Natural killer cell treated with Interleukin-12 subunit alpha and Interleukin-12 subunit beta and Interleukin-15 and Interleukin-18, amount 100 ng/mL, for 72 hours (primary cell): ENCODE measurements at places on chromosomes 7 and 10.

GRCh38 chr7:77702513-77702912 is 6.3 kb downstream of the RSBN1L start:
- no peak overlapping the region for H3K4me3 ChIP-seq
- H3K4me1 ChIP-seq = peaks cover 28% of the 10 kb centered on the region
- H3K36me3 ChIP-seq = peaks cover 6% of the 10 kb centered on the region
- no peak for DNase-seq
- H3K27ac ChIP-seq = peak overlapping the region; percentile 17

DNA sequence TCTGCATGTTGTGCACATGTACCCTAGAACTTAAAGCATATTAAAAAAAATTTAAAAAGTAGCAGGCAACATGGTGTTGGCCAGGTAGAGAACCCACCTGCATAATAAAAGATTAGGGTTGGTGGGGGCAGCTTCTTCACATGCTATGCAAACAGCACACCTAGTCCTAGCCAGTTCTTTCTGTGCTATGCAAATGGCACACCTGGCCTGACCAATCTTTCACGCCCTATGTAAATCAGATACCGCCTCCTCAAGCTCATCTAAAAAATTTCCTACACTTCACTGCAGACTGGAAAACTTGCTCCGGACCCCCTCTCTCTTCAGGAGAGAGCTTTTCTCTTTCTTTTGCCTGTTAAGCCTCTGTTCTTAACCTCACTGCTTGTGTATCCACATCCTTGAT is 14.5 kb upstream of the PIP start:
- H3K27ac ChIP-seq = no peak overlapping the region
- H3K4me3 ChIP-seq = no peak overlapping the region

DNA sequence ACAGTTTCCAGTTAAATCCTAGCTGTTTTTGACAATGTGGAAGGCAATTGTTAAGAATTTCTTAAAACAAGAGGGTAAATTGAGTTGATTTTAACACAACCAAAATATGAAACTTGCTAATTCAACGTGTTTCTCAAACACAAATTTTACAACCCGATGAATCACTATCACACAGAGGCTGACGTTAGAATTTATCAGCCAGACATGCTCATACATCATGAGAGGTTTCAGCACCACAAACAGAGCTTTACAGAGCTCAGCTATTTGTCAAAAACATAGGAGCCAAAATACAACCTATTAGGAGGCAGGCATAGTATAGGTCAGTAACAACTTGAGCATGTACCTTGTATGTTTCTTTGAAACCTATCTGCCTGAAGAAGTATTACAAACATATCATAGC is 36.1 kb downstream of the LRRN3 start:
- H3K36me3 ChIP-seq = no peaks in the 10 kb centered on the region
- no peak for DNase-seq
- no peak overlapping the region for H3K27ac ChIP-seq
- H3K4me3 ChIP-seq = no peak overlapping the region
- H3K27me3 ChIP-seq = no peaks in the 10 kb centered on the region
- no peaks in the 10 kb centered on the region for H3K4me1 ChIP-seq

DNA sequence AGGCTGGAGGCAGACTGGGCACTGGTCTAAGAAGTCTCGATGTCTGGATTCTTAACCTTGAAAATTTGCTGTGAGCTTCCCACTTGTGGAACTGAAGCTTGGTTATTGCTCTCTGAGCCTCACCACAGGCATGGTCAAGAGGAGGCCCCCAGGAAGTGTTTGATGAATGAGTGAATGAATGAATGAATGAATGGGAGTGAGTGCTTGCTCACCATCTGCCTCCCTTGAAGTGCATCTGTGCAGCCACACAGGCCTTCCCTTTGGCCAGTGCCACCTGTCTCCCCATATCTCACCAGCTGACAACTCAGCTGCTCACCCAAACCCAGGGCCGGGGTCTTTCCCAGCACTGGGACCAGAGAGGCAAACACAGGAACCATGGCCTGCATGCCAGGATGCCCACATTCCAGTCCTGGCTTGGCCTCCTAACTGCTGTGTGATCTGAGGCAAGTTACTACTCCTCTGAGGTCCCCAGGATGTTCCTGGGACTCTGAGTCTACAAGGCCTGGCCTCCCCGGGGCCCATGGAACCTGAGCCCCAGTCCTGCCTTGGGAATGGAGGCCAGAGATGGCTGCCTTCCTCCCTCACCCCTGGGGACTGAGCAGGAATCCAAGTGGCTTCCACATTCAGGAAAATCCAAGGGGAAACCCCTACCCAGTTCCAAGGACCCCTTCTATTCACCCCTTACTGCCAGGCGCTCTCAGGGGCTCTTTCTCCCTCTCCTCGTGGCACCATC is 51.4 kb upstream of the SLC29A3 start:
- H3K4me1 ChIP-seq = peaks cover 2% of the 10 kb centered on the region
- H3K36me3 ChIP-seq = no peaks in the 10 kb centered on the region
- H3K27me3 ChIP-seq = peaks cover 5% of the 10 kb centered on the region
- H3K27ac ChIP-seq = no peak overlapping the region
- no peak overlapping the region for H3K4me3 ChIP-seq
- DNase-seq = no peak

DNA sequence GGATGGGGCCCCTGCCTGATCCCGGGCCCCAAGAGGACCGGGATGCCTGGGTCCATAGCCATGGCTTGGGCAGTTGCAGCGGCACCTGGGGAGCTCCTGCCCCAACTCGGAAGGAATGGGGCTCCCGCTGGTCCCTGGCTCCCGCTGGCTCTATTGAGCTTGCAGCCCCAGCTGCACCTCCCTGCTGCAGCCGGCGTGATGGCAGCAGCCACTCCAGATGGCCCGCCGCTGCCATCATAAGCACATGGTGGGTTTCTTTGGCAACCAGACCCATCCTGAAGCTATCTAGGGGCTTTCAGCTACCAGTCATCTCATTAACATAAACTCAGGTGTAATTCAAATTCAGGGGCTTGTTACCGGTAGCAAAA is 11.1 kb upstream of the DNMBP start:
- H3K27ac ChIP-seq = no peak overlapping the region
- no peak overlapping the region for H3K4me3 ChIP-seq
- H3K36me3 ChIP-seq = no peaks in the 10 kb centered on the region
- H3K27me3 ChIP-seq = no peaks in the 10 kb centered on the region

DNA sequence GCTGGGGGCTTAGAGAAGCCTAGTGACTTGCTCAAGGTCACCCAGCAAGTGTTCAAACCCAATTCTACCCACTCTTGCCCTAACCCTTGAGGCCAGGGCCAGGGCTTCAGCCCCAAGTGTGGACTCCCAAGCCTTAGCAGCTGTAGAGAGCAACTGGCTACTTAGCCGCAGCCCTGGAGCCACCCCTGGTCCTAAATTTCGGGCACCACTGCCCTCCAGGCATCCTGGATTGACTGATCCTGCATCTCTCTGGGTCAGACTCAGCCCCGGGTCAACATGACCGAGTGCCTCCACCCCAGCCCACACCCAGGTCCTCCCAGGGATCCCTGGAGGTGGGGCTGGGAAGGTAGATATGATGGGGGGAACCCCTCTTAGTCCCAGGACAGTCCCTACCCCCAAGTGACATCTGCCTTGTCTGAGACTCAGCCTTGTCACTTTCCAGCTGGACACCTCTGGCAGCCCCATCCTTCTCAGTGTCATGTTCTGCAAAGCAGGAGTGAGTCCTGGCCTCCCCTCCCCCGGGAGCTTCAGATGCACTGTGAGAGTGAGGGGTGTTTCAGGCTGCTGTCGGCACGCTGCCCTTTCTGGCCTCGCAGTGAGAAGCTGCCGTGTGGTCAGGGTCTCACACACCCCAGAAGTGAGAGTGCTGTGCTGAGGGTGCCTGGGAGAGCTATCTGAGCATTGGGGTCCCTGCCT is 89.8 kb downstream of the ZMIZ1 start:
- H3K4me3 ChIP-seq = no peak overlapping the region
- H3K4me1 ChIP-seq = peaks cover 6% of the 10 kb centered on the region
- H3K36me3 ChIP-seq = no peaks in the 10 kb centered on the region
- no peaks in the 10 kb centered on the region for H3K27me3 ChIP-seq

GRCh38 chr7:157905651-157906461 is 569.1 kb downstream of the DNAJB6 start:
- H3K27me3 ChIP-seq = peaks cover 5% of the 10 kb centered on the region
- H3K4me1 ChIP-seq = no peaks in the 10 kb centered on the region
- no peak overlapping the region for H3K4me3 ChIP-seq
- no peak for DNase-seq

GRCh38 chr10:24603333-24603732 is 120.4 kb downstream of the ARHGAP21 start:
- peak overlapping the region; percentile 43 for H3K4me3 ChIP-seq
- no peak for DNase-seq
- peaks cover 20% of the 10 kb centered on the region for H3K36me3 ChIP-seq
- H3K4me1 ChIP-seq = peaks cover 13% of the 10 kb centered on the region
- H3K27ac ChIP-seq = peak overlapping the region; percentile 66
- no peaks in the 10 kb centered on the region for H3K27me3 ChIP-seq

- no peak overlapping the region for H3K4me3 ChIP-seq
- H3K36me3 ChIP-seq = no peaks in the 10 kb centered on the region
- no peak overlapping the region for H3K27ac ChIP-seq
Measured at GRCh38 chr7:69882269-69882668, 284.0 kb downstream of the AUTS2 start.

GRCh38 chr7:95558864-95559263 is 37.5 kb downstream of the PDK4 start:
- H3K4me1 ChIP-seq = no peaks in the 10 kb centered on the region
- H3K36me3 ChIP-seq = no peaks in the 10 kb centered on the region
- H3K4me3 ChIP-seq = no peak overlapping the region
- H3K27ac ChIP-seq = no peak overlapping the region
- no peak for DNase-seq

- H3K4me3 ChIP-seq = no peak overlapping the region
- H3K36me3 ChIP-seq = peaks cover 5% of the 10 kb centered on the region
- no peak overlapping the region for H3K27ac ChIP-seq
- no peak for DNase-seq
- H3K4me1 ChIP-seq = peaks cover 21% of the 10 kb centered on the region
Measured at GRCh38 chr7:140702774-140703173, 6.3 kb downstream of the NDUFB2 start.

GRCh38 chr7:132380059-132380458 is 196.2 kb downstream of the PLXNA4 start:
- H3K4me1 ChIP-seq = no peaks in the 10 kb centered on the region
- H3K27ac ChIP-seq = no peak overlapping the region
- H3K27me3 ChIP-seq = peaks cover 22% of the 10 kb centered on the region
- no peak overlapping the region for H3K4me3 ChIP-seq

DNA sequence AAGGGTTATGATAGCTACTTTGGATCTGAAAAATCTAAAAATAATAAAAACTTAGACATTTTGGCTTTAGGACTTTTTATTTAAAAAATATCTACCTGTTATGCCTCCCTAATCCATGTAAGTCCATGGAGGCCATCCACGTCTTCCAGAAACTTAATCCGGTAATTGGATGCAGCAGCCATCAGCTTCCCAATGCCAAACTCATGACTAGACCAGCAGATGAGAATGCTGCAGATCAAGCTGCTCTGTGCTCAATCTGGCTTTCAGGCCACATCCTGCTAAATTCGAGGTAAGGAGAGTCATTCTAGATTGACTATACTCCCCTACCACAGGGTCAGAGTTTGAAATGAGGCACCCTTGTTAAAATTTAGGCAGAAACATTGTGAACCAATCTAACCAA is 168.5 kb upstream of the TCERG1L start:
- H3K27me3 ChIP-seq = peaks cover 6% of the 10 kb centered on the region
- no peaks in the 10 kb centered on the region for H3K4me1 ChIP-seq
- H3K27ac ChIP-seq = no peak overlapping the region
- DNase-seq = no peak
- H3K36me3 ChIP-seq = no peaks in the 10 kb centered on the region

DNA sequence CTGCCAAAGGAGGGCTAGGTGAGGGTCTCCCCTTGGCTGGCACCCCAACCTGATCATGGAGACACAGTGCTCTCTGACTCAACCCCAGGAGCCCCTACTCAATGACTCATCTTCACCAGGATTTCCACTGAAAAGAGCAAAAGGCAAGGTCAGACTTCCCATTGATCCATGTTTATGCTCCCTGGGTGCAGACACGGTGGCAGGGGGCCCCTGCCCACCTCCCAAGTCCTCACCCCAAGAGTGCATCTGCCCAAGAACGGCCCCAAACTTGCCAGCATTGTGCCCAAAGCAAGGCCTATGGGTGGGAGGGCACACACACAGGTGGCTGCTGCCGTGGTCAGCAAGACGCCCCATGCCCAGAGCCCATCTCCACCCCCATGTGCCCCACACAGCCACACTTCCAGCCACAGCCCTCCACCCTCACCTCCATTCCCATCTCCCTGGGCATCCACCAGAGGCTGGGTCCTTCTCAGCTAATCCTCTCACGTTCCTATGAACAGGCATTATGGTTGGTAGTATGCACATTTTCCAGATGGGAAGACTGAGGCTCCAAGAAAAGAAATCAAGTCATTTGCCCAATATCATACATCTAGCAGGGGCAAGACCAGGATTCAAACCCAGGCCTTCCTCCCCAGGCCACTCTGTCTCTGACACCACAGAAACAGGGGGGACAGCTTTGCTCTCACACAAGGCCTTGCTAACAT is 31.3 kb downstream of the FAM53B start:
- H3K4me3 ChIP-seq = no peak overlapping the region
- no peaks in the 10 kb centered on the region for H3K27me3 ChIP-seq
- DNase-seq = no peak
- H3K27ac ChIP-seq = peak overlapping the region; percentile 19

DNA sequence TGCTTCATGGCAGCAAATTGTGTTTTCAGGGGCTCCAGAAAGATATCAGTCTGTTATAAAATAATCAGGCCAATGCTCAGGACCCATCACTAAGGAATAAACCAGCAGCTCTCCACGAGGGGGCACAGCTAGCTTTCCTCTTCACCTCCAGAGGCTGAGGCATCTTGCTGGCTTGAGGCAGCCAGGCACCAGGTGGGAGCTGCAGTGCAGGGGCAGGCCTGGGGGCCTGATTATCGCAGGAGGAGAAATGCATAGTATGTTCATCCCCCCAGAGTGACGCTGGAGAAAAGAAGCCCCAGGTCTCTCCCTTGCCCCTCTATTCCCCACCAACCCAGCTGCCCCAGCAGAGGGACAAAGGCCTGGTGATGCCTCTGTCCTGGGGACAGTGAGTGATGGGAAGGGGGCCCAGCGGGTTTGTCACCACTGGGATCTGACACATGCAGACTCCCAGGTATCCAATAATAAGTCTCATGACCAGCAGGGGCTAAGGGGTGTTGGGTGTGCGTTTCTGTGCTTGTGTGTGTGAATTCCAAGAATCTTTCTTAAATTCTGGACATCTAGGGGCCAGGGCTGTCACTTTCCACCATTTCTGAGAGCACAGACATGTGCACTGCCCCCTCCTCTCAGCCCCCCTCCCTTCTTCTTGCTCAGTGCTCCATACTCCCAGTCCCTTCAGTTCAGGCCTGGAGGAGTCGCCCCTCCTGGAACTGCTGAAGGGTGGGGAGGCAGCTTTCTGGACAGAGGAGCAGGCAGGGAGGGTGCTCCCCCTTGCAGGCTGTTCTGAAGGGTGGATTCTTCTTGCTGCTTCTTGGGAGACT is 128.1 kb upstream of the FAM20C start:
- DNase-seq = no peak
- H3K36me3 ChIP-seq = no peaks in the 10 kb centered on the region
- H3K4me1 ChIP-seq = no peaks in the 10 kb centered on the region
- no peaks in the 10 kb centered on the region for H3K27me3 ChIP-seq
- H3K27ac ChIP-seq = no peak overlapping the region
